CD4-positive, CD25-positive, alpha-beta regulatory T cell (primary cell): ENCODE measurements at places on chromosomes 4 and X. TPM values are rescaled to one million over a fixed set of nuclear protein-coding genes. Genes with fewer than 3 reads are reported as not detected.

GRCh38 chr4:171203425-171203824 lies 609.8 kb upstream of the GALNTL6 start:
- DNase-seq = no peak

DNA sequence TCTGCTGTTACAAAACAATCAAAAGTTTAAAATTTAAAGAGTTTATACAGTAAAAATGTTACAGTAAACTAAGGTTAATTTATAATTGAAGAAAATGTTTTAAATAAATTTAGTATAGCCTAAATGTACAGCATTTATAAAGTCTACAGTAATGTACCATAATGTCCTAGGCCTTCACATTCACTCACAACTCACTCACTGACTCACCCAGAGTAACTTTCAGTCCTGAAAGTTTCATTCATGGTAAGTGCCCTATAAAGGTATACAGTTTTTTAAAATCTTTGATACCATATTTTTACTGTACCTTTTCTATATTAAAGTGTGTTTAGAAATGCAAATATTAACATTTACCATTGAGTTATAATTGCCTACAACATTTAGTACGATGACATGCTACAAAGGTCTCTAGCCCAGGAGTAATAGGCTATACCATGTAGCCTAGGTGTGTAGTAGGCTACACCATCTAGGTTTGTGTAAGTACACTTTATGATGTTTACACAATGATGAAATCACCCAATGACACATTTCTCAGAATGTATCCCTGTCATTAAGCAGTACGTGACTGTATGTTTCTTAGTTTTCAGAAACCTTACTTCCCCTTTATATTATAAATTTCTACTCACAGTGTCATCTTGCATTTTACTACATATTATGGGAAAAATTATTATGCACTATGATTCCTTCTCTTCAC lies 320.8 kb downstream of the ADAM29 start:
- DNase-seq = no peak

DNA sequence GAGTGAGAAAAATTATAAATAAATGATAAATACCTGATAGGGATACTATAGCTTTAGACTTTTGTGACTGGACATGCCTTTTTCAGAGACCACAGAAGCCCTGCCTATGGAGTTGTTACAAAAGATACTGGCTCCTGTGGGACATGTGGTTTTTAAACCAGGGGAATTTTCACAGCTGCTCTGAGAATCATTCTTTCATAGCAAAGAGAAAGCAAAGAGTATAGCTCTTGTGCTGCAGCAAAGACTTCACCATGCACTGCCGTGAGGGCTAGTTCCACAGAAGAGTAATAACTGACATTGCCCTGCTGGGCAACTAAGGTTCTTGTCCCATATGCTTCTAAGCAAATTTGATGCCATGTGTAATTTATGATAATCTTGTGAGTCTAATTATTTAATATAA lies 98.2 kb downstream of the MAPK10 start:
- no peak for DNase-seq

DNA sequence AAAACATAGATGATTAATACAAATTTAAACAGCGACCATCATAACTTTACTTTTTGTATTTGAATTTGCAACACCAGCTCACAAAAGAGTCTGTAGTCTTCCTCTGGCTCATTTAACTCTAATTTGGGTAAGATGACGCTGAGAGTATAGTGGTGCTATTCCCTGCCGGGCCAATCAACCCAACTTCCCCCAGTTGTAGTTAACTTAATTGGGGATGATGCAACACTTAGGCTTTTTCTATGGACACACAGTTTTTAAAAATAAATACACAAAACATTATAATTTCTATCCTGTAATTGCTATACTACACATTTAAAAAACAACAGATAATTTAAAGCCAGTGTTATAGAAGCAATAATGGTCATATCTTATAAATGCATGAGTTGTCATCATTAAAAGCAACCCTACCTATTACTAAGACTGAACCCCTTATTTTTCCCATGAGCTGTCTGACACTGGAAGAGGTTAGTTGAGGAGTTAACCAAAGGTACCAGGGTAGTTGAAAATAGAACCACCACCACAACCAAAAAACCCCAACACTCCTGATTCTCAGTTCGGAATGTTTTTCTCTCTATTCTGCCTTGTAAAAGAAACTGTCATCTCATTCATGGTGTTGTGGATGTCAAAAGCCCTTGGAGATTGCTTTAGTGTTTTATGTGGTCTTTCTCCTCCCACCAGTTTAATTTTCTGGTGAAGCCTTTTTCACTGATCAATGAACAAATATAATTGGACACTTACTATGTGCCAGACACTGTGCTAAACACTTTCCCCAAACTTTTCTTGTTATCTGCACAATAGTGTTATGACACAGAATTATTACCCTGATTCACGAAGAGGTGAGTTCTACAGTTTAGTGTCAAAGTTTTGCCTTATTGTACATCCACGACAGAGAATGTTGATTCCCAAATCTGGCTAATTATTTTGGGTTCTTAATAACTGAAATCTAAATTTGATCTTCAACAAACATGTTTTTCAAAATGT lies 61.5 kb upstream of the RAPGEF2 start:
- DNase-seq = no peak

DNA sequence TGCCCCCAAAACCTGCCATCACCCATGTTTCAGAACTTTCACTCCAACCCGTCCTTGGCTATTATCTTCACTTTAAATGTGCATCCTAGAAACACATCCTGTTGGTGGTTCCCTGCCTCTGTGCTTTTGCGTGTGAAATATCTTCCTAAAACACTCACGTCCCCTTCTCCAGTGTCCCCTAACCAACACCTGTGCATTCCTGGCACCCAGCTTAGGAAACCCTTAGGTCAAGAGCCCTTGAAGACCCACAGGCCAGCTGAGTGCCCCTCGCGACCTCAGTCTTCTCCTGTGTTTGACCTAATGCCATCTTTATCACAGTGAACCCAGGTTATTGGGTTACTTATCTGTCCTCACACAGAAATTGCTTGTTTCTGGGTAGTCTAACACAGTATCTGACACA lies 117.6 kb downstream of the STK32B start:
- no peak for DNase-seq

GRCh38 chrX:45781901-45782553 lies 581.4 kb upstream of the DIPK2B start:
- DNase-seq = no peak

- DNase-seq = no peak
Observed at GRCh38 chr4:45831692-45832091, 292.2 kb downstream of the GABRG1 start.

GRCh38 chrX:37627602-37628001 lies 56.1 kb downstream of the LANCL3 start:
- DNase-seq = no peak

The TKTL2 gene
- not detected for total RNA-seq

The ZNF280C gene
- 8.9 TPM for total RNA-seq

The SPANXD gene
- not detected for total RNA-seq

The CD38 gene
- 6.4 TPM for total RNA-seq

The TBX22 gene
- total RNA-seq = not detected
